H9 (cell line): ENCODE measurements at places on chromosomes 12 and 14. TPM values are rescaled to one million over a fixed set of nuclear protein-coding genes. Genes with fewer than 3 reads are reported as not detected.

The RERG gene
- 0.18 TPM in 1 of 2 replicates, not detected in the other for total RNA-seq

The NTS gene
- total RNA-seq = 5.1 and 5.7 TPM in 2 replicates

The ARMH4 gene
- total RNA-seq = 38.7 and 42.6 TPM in 2 replicates

The CCDC198 gene
- not detected in 2 replicates for total RNA-seq

The RPGRIP1 gene
- total RNA-seq = 0.07 and 0.59 TPM in 2 replicates

The PLD4 gene
- not detected in 2 replicates for total RNA-seq

The KRT2 gene
- total RNA-seq = not detected in 2 replicates

The KRT82 gene
- not detected in 2 replicates for total RNA-seq

The GARIN6 gene
- total RNA-seq = not detected in 2 replicates

The RFLNA gene
- 9.7 and 10.6 TPM in 2 replicates for total RNA-seq
